ENCODE measurements at places on chromosomes 13 and 19.

- DNase-seq: no peak
Measured at GRCh38 chr19:17681505-17682125, 6.5 kb downstream of the UNC13A start.

DNA sequence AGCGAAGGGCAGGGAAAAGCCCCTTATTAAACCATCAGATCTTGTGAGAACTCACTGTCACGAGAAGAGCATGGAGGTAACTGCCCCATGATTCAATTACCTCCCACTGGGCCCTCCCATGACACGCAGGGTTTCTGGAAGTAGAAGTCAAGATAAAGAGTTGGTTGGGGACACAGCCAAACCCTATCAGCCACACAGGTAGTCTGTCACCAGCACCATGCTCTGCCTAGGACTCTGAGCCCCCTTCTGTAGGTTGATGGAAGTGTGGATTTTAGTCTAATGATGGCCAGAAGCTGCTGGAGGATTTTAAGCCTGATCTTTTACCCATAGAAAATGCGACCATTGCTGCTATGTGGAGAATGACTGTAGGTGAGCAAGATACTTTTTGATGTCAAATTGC lies 60.8 kb downstream of the ARHGEF7 start:
- DNase-seq: no peak

- DNase-seq: no peak
Measured at GRCh38 chr13:30120133-30120822, 187.1 kb downstream of the KATNAL1 start.

- no peak for DNase-seq
Measured at GRCh38 chr13:35833608-35834275, 297.4 kb downstream of the DCLK1 start.

DNA sequence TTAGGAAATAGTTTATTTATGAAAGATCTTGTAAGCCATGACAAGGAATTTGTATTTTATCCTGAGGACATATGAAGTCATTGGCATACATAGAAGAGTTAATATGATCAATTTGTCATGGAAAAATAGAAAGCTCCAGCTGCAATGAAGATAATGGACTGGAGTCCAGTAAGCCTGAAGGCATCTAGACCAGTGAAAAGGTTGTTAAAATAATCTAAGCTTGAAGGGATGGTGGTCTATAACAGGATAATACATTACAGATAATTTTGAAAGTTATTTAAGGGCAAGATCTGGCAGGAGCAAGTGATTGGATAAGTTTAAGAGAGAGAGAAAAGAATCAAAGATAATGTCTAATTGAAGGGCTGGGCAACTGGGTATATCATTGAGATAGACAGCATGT lies 224.2 kb downstream of the GPC6 start:
- DNase-seq: no peak

- DNase-seq: no peak
Measured at GRCh38 chr19:45782820-45783785, 813 bp upstream of the DMPK start.

DNA sequence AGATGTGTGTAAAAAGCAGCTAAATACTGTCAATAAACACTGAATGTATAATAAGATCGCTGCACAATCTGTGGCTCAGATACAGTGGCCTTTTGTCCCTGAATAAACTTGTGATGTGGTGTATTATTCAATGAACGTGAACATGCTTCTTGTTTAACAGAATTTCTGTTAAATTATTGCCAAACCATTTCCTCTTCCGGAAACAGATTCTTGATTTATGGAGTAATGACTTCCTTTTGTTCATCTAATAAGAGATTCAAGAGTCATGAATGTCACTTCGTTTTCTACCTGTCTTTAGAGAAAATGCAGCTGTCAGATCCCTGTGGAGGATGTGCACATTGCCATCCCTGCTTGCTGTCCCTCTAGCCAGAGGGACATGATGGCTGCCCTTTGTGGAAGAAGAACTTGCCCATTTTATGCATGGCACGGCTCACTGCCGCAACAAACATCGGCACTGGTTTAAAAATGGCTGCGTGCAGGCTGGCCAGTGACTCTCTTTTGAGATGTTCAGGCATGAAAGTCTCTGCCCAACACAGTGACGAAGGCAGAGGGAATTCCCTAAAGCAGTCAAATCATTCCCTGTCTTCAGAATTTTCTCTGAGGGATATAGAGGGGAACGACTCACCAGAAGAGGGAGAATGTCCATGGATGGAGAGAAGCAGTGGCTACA lies 3.1 kb upstream of the TNFSF13B start:
- no peak for DNase-seq
